ENCODE measurements at places on chromosomes 12 and 14. TPM values are rescaled to one million over a fixed set of nuclear protein-coding genes. Genes with fewer than 3 reads are reported as not detected.

The ATG14 gene
- total RNA-seq = 5.0 TPM

The PTPN21 gene
- 9.0 TPM for total RNA-seq

The CLEC2A gene
- total RNA-seq = not detected

The RACGAP1 gene
- 76.2 TPM for total RNA-seq

The TMEM233 gene
- 0.18 TPM for total RNA-seq

The VCPKMT gene
- 9.6 TPM for total RNA-seq

The NOP9 gene
- 13.5 TPM for total RNA-seq

The RASAL1 gene
- 0.56 TPM for total RNA-seq

The TSPAN31 gene
- total RNA-seq = 15.2 TPM

The PTHLH gene
- total RNA-seq = 15.4 TPM

The ABCD2 gene
- total RNA-seq = not detected

The PLEKHG7 gene
- total RNA-seq = not detected

The EGLN3 gene
- total RNA-seq = 3.5 TPM

The LEMD3 gene
- total RNA-seq = 9.4 TPM

The RNFT2 gene
- total RNA-seq = 2.3 TPM

The OAS1 gene
- 29.0 TPM for total RNA-seq

The NYNRIN gene
- 0.23 TPM for total RNA-seq

The IFNG gene
- not detected for total RNA-seq

The PLBD1 gene
- 5.9 TPM for total RNA-seq
